ENCODE measurements at places on chromosomes 1 and 21.

DNA sequence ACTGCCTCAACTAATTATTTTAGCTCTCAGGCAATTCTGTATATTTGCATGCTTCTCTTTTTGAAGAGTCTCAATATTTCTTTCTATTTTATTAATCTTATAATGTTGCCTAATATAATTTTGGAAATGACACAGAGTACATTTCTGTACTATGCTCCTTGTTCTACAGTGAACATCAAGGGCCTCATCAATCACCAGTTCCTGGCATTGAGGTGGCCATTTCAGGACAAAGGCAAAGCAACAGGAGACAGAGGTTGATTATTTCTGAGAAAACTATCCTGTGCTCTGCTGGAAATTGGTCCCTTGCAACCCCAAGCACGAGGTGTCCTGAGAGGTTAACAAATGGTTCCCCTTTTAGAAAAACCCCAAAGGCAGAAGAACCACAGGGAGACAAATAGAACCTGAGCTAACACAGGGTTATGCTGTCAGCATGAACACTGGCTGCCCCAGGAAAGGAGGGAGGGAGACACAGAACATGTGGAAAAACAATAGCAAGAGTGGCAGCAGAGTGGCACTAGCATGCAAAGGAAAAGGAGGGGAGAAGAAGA, 63.9 kb upstream of the VAV3 start:
- DNase-seq = no peak

DNA sequence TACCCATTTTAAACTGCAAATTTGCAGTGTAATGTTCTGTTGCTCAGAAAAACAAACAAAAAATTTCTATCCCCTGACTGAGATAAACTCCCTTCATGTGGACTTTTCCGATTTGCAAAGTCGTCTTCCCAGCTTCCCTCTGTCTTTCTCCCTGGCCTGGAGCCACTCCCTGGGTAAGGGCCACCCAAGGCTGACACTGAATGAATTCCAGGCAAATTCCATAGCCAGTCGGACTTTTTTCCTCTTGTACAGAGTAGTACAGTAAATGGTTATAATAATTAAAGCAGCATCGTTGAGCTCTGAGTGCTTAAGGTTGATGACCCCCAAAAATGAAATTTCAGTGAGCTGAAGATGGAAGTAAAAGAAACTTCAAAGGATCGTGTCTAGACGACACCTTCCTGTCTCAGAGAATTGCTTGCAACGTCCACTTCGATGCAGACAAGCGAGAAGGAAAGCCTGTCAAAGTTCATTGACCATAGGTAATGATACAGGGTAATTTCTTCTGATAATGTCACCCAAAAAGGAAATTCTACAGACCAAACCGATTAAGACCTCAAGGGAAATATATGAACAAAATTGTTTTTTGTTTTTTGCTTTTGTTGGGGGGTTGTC, 33.6 kb upstream of the LHX8 start:
- no peak for DNase-seq

DNA sequence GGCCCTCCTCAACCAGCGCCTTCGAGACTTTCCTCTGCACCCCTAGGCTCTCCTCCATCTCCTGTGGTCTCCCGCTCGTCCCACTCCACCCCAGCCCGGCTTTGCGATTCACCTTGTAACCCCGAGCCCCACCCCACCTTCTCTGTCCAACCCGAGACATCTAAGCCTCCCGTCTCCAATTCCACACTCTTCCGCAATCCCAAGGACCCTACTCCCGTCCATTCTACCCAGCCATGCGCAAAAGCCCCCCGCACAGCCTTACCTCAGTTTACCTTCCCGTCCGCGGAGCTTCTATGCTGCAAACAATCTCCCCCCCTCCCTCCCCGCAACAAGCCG, 174 bp downstream of the SH3BP5L start:
- DNase-seq = no peak

- DNase-seq = no peak
Observed at GRCh38 chr1:89762386-89762778, 58.5 kb upstream of the LRRC8D start.

GRCh38 chr1:58529284-58529683, 17.2 kb downstream of the OMA1 start:
- no peak for DNase-seq
